ENCODE measurements at places on chromosomes 1 and 21. TPM values are rescaled to one million over a fixed set of nuclear protein-coding genes. Genes with fewer than 3 reads are reported as not detected.

HENMT1 gene
- total RNA-seq = 34.1 TPM

DNA sequence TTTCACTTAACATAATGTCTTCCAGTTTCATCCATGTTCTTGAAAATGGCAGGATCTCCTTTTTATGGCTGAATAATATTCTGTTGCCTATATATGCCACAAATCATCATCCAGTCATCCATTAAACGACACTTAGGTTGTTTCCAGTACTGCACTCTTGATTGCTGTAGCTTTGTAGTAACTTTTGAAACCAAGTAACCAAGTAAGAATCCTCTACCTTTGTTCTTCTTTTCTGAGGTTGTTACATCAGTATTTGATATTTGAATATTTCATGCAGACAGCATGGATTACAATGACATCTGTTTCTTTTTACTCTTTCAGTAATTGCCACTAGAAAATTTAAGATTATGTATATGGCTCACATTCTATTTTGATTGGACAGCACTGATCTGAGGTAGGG lies 22.1 kb upstream of the PRDM2 start:
- H3K27me3 ChIP-seq = peaks cover 43% of the 10 kb centered on the region
- no peak overlapping the region for H3K4me3 ChIP-seq
- DNase-seq = no peak
- H3K4me1 ChIP-seq = no peaks in the 10 kb centered on the region
- H3K36me3 ChIP-seq = peaks cover 5% of the 10 kb centered on the region

DNA sequence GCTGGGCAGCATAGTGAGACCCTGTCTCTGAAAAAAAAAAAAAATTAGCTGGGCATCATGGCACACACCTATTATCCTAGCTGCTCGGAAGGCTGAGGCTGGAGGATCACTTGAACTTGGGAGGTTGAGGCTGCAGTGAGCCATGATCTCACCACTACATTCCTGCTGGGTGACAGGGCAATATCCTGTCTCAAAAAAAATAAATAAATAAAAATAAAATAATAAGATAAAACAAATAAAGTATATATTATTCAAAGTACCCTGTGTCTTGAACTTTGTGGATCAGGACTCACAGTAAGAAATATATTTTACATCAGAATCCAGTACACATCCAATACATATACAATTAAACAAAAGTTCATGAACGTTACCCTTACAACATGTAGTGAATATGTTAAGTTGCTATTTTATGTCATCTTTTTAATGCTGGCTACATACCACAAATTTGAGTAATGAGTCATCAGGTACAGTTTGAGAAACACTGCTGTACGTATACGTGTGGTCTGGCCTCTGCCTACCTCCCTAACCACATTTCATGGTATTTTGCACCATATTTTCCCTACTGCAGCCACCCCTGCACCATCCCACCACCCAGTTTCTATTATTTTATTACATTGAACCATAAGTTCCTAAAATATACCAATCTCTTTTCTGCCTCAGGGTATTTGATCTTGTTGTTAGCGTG lies 4.4 kb downstream of the NME7 start:
- DNase-seq = peak; percentile 70
- peaks cover 22% of the 10 kb centered on the region for H3K4me1 ChIP-seq
- peak overlapping the region; percentile 84 for H3K27ac ChIP-seq
- H3K36me3 ChIP-seq = peaks cover 13% of the 10 kb centered on the region
- no peaks in the 10 kb centered on the region for H3K27me3 ChIP-seq
- H3K4me3 ChIP-seq = peak overlapping the region; percentile 30

PLA2G2D gene
- not detected for total RNA-seq

- no peaks in the 10 kb centered on the region for H3K4me1 ChIP-seq
- DNase-seq = no peak
- H3K27ac ChIP-seq = no peak overlapping the region
- H3K36me3 ChIP-seq = no peaks in the 10 kb centered on the region
- H3K4me3 ChIP-seq = no peak overlapping the region
These were observed 23.0 kb upstream of the ITLN1 start for GRCh38 chr1:160907976-160908375.

GRCh38 chr1:29713857-29714256 lies 477.5 kb downstream of the PTPRU start:
- no peak overlapping the region for H3K27ac ChIP-seq
- H3K4me1 ChIP-seq = peaks cover 50% of the 10 kb centered on the region
- H3K4me3 ChIP-seq = no peak overlapping the region
- no peak for DNase-seq
- no peaks in the 10 kb centered on the region for H3K27me3 ChIP-seq

DNA sequence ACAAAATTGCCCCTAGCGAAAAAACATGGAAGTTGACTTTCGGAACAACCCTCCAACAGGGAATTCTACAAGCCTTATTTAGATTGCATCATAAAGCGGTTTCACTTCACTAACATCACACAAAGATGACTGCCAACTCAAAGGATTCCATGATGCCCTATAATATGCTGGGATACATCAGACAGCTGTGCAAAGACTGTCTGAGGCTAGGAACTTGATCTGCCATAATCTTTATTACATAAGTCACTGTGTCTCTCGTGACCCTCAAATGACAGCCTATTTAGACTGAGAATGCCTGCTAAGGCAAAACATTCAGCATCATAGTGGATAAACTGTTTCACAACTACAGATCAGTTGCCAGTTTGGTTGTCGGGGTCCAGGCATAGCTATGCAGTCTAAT lies 23.8 kb downstream of the FH start:
- DNase-seq = no peak
- H3K4me1 ChIP-seq = no peaks in the 10 kb centered on the region
- no peaks in the 10 kb centered on the region for H3K27me3 ChIP-seq
- no peak overlapping the region for H3K4me3 ChIP-seq

- no peaks in the 10 kb centered on the region for H3K36me3 ChIP-seq
- no peaks in the 10 kb centered on the region for H3K4me1 ChIP-seq
- H3K27me3 ChIP-seq = no peaks in the 10 kb centered on the region
- H3K4me3 ChIP-seq = no peak overlapping the region
These were observed 22.7 kb downstream of the CCN1 start for GRCh38 chr1:85603086-85603880.

DNA sequence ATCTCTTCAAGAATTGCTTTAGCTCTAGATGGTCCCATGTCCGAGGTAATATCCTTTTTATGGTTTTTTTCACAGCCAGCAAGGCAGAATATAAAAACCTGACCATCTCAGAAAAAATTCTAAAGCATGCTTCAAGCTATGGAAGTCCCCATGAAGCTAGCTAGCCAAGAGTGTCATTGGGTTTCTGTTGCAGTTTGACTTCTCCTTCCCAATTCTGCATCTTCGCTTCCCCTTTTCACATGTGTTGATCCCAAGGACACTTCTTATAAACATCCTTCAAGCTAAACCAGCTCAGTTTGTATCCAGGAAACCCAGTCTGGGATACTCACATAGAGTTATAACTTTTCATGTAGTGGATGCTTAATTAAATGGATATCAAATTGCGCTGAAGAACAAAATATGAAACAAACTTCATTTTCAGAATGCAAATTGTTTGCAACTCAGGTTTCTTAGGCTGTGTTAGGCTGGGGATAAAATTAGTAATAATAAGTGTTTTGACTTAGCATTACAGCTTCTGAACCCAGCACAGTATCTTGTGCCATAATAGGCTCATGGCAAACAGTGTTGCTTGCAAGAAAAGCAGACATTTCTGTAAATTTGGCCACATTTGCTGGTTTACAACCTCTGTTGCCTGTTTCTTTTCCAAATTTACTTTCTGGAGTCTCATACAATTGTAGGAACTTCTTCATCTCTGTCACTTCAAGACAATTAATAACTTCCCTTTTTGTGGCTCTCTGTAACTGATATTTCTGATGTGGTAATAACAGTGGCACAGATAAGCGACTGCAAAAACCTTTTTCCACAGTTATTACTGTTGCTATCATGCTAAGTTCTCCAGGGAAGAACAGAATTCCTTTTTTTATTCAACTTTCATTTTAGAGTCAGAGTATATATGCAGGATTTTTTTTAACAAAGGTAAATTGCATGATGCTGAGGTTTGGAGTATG lies 53.2 kb downstream of the NCAM2 start:
- H3K4me1 ChIP-seq = no peaks in the 10 kb centered on the region
- DNase-seq = no peak
- no peaks in the 10 kb centered on the region for H3K27me3 ChIP-seq
- H3K36me3 ChIP-seq = no peaks in the 10 kb centered on the region
